Activated T-cell treated with anti-CD3 and anti-CD28 coated beads for 1 hour (primary cell): ENCODE measurements at places on chromosomes 2 and 18.

DNA sequence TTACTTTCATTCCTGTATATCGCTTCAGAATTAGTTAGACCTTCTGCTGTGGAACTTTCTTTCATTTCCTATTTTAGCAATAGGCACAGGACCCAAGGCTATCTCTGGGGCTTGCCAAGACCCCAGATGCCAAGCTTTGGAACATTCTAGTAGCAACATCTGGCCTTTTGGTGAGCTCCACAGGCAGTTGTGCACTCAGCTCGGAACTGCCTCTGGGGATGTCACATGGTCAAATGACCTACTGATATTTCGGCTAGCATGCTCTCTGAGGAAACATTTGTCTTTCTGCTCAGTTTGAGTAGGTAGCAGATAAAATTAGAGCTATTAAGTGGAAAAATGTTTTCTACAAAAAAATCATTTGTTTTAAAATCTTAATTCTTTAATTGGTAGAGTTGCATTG, 76.6 kb upstream of the ITGA4 start:
- no peak for DNase-seq

DNA sequence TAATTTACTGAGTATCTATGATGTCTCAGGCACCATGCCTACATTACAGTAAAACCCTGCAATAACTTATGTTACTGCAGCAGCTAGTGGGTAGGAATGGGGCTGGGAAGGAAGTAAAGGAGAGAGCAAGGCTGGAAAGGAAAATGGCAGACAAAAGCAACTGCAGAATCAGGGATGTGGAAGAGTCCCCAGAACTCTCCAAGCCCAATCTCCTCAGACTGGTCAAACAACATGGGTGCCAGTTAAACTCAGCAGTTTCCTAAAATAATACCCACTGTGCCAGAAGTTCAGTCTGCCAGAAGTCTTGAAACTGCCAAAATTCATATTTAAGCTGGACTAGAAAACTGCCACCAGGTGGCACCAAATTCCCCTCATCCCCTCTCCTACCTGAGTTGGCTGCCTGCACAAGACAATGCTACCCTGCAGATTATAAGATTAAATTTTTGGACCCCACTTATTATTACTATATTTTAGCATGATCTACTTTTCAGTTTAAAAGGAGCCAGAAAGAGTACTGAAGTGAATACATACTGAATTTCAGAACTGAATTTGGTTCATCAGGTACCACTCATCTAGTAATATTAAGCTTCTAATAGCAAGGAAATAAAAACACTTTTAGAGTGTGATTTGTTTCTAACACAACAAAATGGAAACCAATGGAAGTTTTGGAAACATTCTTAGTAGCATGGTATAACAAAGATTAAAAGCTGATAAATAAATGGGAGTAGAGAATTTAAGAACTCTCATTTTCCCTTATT, 86.8 kb upstream of the DNER start:
- peak; percentile 71 for DNase-seq

DNA sequence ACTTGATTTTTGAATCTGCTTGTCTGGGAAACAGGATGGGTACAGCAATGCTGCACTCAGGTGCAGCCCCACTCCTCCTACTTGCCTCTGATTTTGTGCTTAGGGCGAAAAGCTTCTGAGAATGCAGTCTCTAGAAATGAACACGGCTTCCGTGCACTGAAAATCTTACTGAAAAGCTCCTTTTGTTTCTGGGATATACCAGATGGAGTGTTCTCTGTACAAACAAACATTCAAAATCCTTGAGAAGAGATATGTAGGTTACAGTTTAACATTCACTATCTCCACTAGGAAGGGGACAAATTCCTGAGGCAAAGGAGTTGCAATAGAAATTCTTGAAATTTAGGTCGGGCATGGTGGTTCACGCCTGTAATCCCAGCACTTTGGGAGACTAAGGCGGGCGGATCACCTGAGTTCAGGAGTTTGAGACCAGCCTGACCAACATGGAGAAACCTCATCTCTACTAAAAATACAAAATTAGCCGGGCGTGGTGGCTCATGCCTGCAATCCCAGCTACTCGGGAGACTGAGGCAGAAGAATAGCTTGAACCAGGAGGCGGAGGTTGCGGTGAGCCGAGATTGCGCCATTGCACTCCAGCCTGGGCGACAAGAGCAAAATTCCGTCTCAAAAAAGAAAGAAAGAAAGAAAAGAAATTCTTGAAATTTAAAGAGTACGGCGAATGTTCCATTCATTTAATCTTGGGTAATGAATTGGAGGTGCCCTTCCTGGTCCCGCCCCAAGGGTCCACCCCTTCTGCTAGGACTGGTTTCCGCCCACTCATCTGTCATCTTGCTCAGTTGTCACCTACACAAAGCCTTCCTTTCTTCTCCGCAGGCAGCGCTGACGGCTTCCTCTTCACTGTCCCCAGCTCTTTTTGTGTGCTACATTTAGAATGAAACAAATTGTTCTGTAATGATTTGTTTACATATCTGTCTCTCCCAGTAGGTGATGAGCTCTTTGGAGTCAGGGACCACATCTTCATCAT, 92.4 kb downstream of the SOCS6 start:
- DNase-seq = no peak

DNA sequence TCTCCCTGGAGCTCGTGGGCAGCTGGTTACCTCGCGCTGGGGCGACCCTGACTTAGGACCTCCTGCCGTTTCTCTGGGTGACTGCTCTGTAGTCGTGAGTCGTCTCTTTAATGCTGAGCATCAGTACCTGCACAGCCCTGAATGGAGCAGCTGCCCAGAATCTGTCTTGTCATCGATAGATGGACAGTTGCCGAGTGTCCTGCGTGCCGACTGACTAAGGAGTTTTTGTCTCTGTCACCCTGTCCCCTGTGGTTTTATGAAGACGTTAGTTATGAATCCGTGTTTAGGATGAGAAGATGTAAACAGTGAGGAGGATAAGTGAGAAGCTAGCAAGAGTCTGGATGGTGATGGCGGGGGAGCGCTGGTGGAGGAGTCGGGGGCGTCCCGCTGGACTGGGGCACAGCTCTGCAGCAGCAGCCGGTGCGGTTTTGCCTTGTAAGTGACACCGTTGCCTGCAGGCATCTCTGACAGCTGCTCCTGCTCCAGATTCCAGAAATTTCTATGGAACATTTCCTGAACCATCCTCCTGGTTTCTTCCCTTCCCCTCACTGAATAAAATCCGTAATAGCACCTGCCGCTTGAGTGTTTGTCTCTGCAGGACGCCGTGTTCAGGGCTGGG, 13.3 kb downstream of the AGAP1 start:
- no peak for DNase-seq

- no peak for DNase-seq
Measured at GRCh38 chr2:231212329-231212845, 14.0 kb downstream of the ARMC9 start.

DNA sequence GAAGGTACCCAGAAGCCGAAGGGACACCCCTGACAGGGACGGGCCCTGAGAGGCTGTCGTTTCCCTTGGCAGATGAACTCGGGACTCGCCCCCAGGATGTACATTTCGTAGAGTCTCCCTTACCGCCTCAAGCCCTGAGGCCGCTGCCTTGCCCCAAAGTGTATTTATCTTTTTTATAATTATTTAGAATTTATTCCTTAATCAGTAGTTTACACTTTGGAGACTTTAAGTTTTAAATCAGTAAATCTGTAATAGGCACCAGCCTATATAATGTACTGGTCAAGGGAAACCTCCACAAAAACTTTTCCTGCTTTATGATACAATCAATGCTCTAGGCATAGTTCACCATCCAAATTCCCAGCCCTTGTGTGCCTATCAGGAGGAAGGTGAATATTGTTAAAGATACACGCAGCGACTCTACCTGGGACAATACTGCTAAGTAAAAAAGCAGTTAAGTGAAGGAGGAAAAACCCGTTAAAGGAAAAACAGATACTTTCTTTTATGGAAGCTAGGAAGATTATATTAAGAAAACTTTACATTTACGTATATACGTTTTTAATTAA, 848 bp downstream of the VRK2 start:
- no peak for DNase-seq

GRCh38 chr2:105129722-105130232, 91.9 kb downstream of the MRPS9 start:
- DNase-seq = no peak

GRCh38 chr18:36406805-36407204, 109.3 kb downstream of the FHOD3 start:
- DNase-seq = no peak

DNA sequence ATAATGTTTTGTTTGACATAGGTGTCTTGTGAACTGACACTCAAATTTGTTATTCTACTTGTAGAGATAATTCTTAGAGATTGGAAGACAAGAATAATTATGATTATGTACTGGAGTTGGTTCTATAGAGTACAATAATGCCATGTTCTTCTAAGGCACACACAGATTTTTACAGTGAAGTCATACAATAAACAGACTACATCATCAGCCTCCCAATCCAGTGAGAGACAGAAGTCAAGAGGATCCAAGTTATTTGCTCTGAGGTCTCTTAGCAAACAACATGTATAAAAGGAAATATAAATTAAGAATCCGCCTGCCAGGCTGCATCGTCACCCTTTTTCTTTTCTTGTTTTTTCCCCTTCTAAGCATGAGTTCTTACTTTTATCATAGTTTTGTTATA, 613.5 kb upstream of the SETBP1 start:
- DNase-seq = no peak

GRCh38 chr2:192500550-192501200, 305.9 kb upstream of the TMEFF2 start:
- DNase-seq = no peak
